Caco-2 (cell line): ENCODE measurements at places on chromosomes 12 and 14.

- no peak for DNase-seq
These were observed 21.1 kb downstream of the TMEM117 start for GRCh38 chr12:43856972-43857371.

DNA sequence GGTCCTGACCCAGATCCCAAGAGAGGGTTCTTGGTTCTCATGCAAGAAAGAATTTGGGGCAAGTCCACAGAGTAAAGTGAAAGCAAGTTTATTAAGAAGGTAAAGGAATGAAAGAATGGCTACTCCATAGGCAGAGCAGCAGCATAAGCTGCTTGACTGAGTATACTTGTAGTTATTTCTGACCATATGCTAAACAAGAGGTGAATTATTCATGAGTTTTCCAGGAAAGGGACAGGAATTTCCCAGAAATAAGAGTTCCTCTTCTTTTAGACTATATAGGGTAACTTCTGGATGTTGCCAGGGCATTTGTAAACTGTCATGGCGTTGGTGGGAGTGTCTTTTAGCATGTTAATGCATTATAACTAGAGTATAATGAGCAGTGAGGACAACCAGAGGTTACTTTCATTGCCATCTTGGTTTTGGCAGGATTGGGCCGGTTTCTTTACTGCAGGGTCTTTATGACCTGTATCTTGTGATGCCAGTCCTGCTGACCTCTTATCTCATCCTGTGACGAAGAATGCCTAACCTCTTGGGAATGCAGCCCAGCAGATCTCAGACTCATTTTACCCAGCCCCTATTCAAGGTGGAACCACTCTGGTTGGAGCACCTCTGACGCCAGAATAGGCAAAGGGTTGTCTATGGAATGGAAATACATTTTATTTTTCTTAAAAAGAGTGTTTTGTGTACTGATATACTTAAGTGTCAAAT, 113.8 kb downstream of the OTOGL start:
- DNase-seq: peak; percentile 47

DNA sequence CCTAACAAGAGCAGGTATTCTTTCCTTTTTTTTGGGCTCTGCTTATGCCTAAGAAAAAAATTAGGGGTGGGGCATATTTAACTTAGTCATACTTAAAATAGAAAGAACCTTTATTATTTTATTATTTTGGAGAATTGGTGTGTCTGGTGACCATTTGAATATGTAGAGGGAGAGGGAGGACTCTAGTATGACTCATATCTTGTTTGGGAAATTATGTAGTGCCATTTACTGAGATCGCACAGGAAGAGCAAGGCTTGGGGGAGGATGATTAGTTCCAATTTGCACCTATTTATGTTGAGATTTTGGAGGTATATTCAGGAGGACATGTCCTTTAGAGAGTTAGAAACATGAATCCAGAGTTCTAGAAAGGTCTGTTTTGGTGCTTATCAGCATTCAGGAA, 9.9 kb downstream of the ZNF410 start:
- DNase-seq: no peak

- DNase-seq: peak; percentile 65
These were observed 95.5 kb upstream of the ETV6 start for GRCh38 chr12:11553871-11554533.

GRCh38 chr14:23164250-23164649, 19.2 kb downstream of the SLC7A8 start:
- DNase-seq: no peak

DNA sequence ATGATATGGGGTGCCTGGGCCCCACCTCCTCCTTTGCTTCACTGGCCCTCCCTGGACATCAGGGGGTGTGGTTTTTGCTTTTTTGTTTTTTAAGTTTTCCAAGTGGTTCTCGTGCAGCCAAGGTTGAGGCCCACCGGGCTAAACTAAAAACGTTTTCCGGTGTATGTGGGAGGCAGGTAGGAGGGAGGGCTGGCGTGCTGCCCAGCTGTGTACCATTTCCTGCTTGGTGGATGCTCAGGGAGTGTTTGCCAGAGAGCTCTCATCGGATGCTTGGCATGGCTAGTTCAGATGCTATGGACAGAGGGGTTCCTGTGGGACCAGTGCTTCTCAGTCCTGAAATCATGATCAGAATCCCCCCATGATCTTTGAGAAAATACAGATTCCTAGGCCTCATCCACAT, 246.4 kb downstream of the CACNA1C start:
- DNase-seq: no peak
